Left lobe of liver (tissue), 2 donors: ENCODE measurements at places on chromosomes 11 and 22. TPM values are rescaled to one million over a fixed set of nuclear protein-coding genes. Genes with fewer than 3 reads are reported as not detected.

Gene VWCE
- total RNA-seq: 20.6 TPM

Gene BDNF
- 0.05 TPM for total RNA-seq

Gene BAIAP2L2
- total RNA-seq: 1.1 TPM

Gene RGL4
- not detected for total RNA-seq

Gene RPUSD4
- total RNA-seq: 17.0 TPM

Gene OR8D1
- total RNA-seq: not detected

Gene ROM1
- 1.1 TPM for total RNA-seq

Gene IL18
- 1.9 TPM for total RNA-seq

Gene MIOX
- total RNA-seq: not detected

Gene CCDC73
- 0.40 TPM for total RNA-seq

Gene ADM
- total RNA-seq: 9.6 TPM

Gene APOL4
- total RNA-seq: 0.60 TPM

Gene ENTHD1
- not detected for total RNA-seq

Gene SYT9
- total RNA-seq: 11.3 TPM

Gene RAC2
- total RNA-seq: 4.5 TPM

Gene CARD16
- total RNA-seq: 3.9 TPM

Gene PHETA2
- 1.2 TPM for total RNA-seq

Gene DAGLA
- 0.35 TPM for total RNA-seq

Gene GTSE1
- 0.63 TPM for total RNA-seq

Gene SERHL2
- total RNA-seq: 0.60 TPM

Gene FXYD2
- 13.6 TPM for total RNA-seq

Gene OMP
- 3.4 TPM for total RNA-seq

Gene COX8A
- 182 TPM for total RNA-seq

Gene SYT7
- 65.6 TPM for total RNA-seq

Gene BTG4
- not detected for total RNA-seq

Gene GDPD4
- 10.2 TPM for total RNA-seq

Gene TRPM5
- not detected for total RNA-seq

Gene NLRP14
- total RNA-seq: 0.10 TPM

Gene CEP126
- 0.10 TPM for total RNA-seq

Gene RBM7
- total RNA-seq: 8.7 TPM

Gene FEN1
- 5.1 TPM for total RNA-seq

Gene CCDC87
- total RNA-seq: 0.10 TPM

Gene OPCML
- 0.05 TPM for total RNA-seq

Gene KRTAP5-7
- not detected for total RNA-seq

Gene CPT1A
- total RNA-seq: 56.6 TPM
